ENCODE measurements at places on chromosomes 6 and 20.

DNA sequence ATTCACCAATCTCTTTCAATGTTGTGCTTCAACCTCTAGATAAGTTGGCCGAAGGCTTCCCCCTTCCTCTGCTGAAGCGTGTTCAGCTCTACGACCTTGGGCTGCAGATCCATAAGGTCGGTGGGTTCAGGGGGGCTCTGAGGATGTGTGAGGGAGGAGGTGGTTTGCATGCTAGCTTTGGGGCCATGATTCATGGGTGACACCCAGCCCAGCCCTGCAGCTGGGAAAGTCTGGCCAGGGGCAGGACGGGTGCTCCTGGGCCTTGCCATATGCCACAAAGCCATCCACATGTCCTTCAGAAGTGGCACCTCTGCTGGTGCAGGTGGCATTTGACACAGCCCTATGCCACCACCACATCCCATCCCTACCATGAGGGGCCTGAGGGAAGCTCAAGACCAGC lies 27.6 kb downstream of the LBP start:
- no peak for DNase-seq

GRCh38 chr6:90383196-90383822 lies 86.7 kb upstream of the BACH2 start:
- DNase-seq: no peak

DNA sequence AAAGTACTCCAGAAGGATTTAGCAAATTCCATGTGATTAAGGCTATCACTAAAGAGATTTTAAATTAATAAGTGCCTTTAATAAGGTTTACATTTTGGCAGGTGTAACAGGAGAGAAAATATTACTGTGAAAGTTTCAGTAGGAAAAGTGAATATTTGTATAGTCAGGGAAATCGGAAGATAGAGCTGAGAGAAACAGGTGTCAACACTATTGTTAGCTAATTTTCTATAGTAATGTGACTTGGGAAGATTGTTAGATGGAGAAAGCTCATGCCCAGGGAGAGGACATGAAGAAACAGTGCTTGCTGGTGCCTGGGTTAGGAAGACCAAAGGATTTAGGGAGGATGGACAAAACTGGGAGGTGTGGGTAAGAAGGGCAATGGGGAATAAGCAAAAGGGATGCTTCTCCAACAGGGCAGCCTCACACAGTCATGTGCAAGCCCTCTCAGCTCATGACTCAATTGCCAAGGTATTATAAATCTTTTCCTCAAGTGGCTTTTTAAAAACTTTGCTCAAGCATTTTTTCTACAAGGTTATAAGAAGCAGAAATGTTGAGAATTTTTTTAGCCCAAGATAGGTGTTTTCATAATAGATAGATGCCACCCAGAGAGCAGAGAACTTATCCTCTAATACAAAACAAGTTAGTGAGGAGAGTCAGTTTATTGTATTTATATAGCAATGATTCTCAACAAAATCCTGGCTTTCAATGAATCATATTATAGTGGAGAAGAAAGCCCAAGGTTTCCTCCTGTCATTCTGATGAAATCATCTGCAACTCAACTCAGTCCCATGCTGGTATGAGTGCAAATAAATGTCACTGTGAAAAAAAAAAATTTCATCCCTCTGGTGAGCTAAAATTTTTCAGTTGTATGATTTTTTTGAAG lies 325.2 kb upstream of the NT5E start:
- DNase-seq: no peak

- DNase-seq: no peak
Measured at GRCh38 chr6:8578006-8578405, 142.7 kb upstream of the SLC35B3 start.

- DNase-seq: peak; percentile 27
Measured at GRCh38 chr6:75855052-75855451, 106.0 kb downstream of the MYO6 start.

DNA sequence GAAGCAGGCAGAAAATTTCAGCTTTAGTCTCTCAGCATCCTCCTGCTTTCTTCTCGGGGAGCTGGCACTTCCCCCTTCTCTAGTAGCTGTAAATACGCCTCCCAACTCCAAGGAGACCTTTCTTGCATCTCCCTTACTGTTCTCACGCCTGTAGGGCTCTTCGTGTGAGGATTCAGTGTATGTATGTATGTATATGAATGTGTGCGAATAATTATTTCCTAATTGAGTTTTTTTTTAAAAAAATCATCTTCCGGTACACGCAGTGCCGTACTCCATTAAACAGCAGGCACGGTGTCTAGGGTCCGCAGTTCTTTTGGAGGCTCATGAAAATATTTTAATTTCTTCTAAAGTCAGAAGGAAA lies 85.4 kb downstream of the HFE start:
- no peak for DNase-seq

- DNase-seq: no peak
Measured at GRCh38 chr6:101539510-101540245, 146.2 kb downstream of the GRIK2 start.

- DNase-seq: no peak
Measured at GRCh38 chr6:44967481-44967880, 360.6 kb upstream of the RUNX2 start.

DNA sequence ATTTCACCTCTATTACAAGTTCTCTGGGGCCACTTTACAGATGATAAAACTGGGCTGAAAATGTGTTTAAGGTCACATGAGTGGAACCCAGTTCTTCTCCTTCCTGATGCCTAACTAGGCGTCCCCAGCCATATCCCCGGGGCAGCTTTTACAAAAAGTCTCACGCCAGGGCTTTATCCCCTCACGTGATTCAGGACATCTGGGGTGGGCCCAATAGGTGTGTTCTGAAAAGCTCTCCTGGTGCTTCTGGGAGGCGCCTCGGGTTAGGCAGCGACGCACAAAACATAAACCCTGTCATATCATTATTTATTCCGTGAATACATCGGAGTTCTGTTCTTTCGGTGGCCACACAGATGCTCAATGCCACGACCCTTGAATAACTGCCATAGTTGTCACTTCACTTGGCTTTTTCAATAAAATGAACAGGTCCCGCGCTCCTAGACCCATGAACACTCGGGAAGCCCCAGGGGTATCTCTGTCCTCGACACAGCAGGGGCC lies 32.1 kb downstream of the SF3B5 start:
- DNase-seq: no peak

DNA sequence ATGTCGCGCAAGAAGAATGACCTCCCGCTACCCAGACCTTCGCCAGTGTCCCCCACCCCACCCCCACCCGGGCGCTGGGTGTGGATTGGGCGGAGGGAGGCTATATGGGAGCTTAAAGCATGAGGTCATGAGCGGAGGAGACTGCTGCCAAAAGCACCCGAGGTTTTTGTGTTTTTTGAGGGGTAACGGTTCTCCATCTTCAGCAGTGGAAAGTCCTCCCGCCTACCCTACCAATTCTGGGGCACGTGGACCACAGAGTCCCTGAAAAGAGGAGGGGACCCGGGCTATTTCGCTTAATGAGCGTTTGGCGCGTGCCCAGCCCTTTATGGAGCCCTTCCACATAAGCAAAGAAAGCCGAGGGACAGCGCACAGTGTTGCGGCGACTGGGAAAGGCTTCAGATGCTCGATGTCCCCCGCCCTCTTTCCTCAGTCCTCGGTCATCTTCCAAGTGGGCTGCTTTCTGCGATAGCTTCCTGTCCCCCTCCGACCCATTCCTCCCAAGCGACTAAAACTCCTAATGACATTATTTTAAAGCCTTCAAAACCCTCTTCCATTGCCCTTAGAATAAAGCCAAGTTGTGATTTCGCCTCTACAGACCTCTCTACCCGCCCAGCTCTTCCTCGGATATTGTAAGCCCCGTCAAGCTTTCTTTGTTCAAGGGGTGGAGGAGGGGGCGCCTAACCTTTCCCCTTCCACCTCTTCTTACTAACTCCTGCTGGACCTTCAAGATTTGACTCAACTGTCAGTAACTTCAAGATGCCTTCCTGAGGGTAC lies 2.1 kb upstream of the TRERF1 start:
- no peak for DNase-seq

GRCh38 chr6:116118608-116119007 lies 7.3 kb downstream of the COL10A1 start:
- DNase-seq: no peak

GRCh38 chr6:130293800-130294199 lies 71.0 kb upstream of the SAMD3 start:
- DNase-seq: no peak

DNA sequence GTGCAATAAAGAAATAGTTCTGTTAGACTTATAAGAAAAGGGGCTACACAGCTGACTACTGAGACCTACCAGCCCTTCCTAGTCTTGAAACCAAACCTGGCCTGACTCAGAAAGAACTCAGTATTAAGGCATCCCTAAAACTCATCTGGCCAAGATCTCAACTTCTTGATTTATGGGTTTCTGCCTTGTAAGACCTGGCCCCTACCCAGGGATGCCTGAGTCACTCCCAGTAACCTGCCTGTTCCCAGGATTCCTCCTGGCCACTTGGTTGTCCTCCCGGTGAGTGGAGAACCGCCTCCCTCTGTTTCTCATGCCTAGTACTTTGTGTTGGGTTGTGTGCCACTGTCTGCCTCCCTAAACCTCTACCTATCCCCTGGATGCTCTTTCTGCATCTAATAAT lies 189.4 kb upstream of the PREP start:
- no peak for DNase-seq

DNA sequence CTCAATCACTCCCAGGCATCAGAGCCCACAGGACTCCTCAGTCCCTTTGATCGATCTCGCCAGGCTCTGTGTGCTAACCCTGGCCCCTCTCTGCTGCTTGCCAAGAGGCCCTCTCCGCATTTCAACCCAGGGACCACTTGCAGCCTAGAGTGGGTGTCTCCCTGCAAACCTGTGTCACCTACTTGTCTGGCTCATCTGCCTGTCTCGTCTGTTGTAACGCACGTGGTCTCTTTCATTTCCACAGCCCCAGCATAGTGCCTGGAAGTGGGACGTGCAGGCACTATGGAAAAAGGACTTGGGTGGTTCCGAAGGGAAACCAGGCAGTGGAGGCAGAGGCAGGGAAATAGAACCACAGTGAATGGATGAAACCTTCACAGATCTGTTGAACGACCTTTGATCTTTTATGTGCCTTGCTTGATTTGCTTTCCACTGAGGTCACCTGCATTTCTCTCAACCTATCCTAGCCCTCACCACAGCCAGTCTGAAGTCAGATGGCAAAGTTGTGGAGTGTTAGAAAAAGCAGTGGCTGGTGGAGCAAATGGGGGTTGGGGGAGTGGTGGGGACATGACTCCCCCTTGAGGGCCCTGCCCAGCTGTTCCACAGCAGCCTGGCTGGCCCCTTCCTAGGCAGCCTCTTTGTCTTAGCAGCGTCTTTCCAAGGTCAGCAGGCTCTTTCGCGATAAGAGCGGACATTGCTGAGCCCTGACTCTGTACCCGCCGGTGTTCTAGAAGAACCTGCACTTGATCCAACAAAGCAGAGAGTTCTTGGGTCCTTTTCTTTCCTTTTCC lies 55.8 kb upstream of the TAGAP start:
- no peak for DNase-seq

- no peak for DNase-seq
Measured at GRCh38 chr6:11460001-11460668, 77.4 kb upstream of the TMEM170B start.

- no peak for DNase-seq
Measured at GRCh38 chr20:53938739-53939138, 131.7 kb downstream of the BCAS1 start.

- DNase-seq: no peak
Measured at GRCh38 chr20:34538671-34539123, 19.8 kb upstream of the MAP1LC3A start.

DNA sequence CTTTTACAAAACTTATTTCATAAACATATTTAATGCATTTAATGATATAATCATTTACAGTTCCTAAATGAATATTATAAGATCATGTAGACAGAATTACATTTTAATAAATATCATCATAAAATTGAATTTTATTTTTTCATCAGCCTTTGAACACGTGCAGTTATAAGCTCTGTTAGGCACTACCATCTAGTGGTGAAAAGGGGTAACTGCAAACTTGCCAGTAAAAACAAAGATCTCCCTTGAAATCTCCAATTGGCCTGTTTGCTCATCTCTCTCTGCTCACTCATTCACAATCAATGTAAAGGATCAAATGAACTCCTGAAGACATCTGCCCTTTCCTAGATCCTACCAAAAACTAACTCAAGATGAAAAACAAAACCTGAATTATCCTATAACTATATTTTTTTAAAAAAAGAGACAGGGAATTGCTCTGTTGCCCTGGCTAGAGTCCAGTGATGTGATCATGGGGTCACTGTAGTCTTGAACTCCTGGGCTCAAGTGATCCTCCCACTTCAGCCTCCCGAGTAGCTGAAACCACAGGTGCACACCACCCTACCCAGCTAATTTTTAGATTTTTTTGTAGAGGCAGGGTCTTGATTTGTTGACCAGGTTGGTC lies 31.7 kb downstream of the SAMHD1 start:
- no peak for DNase-seq

DNA sequence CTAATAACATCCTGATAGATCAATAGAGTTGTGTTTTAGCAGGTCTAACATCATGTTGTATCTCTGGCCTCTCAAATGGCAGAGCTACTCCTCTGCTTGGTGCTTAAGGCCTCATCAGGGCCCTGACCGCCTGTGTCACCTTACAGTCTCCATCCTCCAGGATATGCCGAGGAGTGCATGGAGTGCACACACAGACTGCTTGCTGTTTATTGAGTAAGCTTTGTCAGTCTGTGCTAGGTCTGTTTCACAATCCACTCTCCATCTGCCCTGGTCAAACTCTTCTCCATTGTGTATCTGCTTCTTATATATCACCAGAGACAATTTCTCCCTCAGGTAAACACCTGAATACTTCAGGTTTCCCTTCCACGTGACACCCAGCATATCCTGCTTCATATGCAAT lies 136.1 kb downstream of the SLC24A3 start:
- no peak for DNase-seq

DNA sequence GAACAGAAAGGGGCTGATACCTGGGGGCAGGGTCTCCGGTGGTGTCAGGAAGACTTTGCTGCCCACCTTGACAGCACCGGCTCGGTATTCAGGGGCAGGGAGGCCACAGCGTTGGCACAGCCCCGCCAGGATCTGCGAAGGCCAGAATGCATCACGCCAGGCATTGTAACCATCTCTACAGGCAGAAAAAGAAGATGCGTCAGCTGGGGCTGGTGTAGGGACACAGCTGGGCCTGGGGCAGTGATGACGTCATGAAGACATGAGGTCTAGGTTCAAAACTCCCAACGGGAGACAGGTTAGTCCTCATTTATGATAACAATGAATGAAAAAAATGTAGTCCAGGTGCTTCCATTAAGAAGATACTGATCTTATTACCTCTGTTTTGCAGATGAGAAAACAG lies 22.0 kb downstream of the ERGIC3 start:
- no peak for DNase-seq

GRCh38 chr6:12354499-12354898 lies 64.3 kb downstream of the EDN1 start:
- DNase-seq: peak; percentile 37

GRCh38 chr20:17542481-17542880 lies 11.3 kb upstream of the BFSP1 start:
- no peak for DNase-seq

- no peak for DNase-seq
Measured at GRCh38 chr6:28884423-28885131, 39.2 kb downstream of the TRIM27 start.

DNA sequence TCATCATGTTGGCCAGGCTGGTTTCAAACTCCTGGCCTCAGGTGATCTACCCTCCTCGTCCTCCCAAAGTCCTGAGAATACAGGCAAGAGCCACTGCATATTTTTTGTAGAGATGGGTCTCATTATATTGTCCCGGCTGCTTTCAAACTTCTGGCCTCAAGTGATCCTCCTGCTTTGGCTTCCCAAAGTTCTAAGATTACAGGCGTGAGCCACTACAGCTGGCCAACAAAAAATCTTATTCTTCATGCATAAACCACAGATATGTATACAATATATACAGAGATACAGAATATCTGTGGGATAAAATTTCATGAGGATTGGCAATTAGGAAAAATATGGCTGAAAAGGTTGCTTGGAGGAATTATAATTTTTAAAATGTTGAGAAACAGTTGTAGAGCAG lies 49.9 kb downstream of the SLC35A1 start:
- no peak for DNase-seq

GRCh38 chr6:81638366-81638765 lies 114.1 kb downstream of the TENT5A start:
- no peak for DNase-seq
